A549 treated with AZD2906 at 1 μM for 4 hours (cell line): ENCODE measurements at places on chromosomes 2 and 18. TPM values are rescaled to one million over a fixed set of nuclear protein-coding genes. Genes with fewer than 3 reads are reported as not detected.

Gene OTOS
- total RNA-seq = 0.20 TPM in 1 of 5 replicates, not detected in the others

Gene SULT1C4
- not detected in 5 replicates for total RNA-seq

Gene SCG2
- 0.94 to 1.4 TPM (median 1.1 TPM) in 5 replicates for total RNA-seq

Gene LRP1B
- total RNA-seq = 0.01 TPM in 3 of 5 replicates, not detected in the others

Gene SKOR2
- not detected in 5 replicates for total RNA-seq

Gene ANKRD30B
- total RNA-seq = not detected in 5 replicates

Gene TSPYL6
- not detected in 5 replicates for total RNA-seq

Gene ITPRIPL1
- not detected in 5 replicates for total RNA-seq

Gene LBX2
- total RNA-seq = 3.2 to 4.3 TPM (median 3.8 TPM) in 5 replicates

Gene CHRNA1
- not detected in 5 replicates for total RNA-seq

Gene STK17B
- 8.4 to 11.8 TPM (median 9.5 TPM) in 5 replicates for total RNA-seq

Gene CNTNAP5
- total RNA-seq = not detected in 5 replicates

Gene CDK15
- total RNA-seq = not detected in 5 replicates

Gene CDK5R2
- 4.6 to 8.8 TPM (median 7.0 TPM) in 5 replicates for total RNA-seq

Gene MYL12A
- total RNA-seq = 283 to 348 TPM (median 319 TPM) in 5 replicates

Gene OR6B2
- total RNA-seq = not detected in 5 replicates

Gene RESP18
- not detected in 5 replicates for total RNA-seq

Gene CRYGC
- not detected in 5 replicates for total RNA-seq

Gene CUL3
- total RNA-seq = 61.5 to 73.4 TPM (median 63.3 TPM) in 5 replicates

Gene CCDC141
- total RNA-seq = 0.02 TPM in 1 of 5 replicates, not detected in the others

Gene TMEM17
- 3.9 to 4.6 TPM (median 4.2 TPM) in 5 replicates for total RNA-seq

Gene TMEM198
- 0.62 to 1.2 TPM (median 0.96 TPM) in 5 replicates for total RNA-seq

Gene ANTXR1
- total RNA-seq = 94.7 to 152 TPM (median 122 TPM) in 5 replicates

Gene LOXL3
- 0.31 to 0.60 TPM (median 0.49 TPM) in 5 replicates for total RNA-seq

Gene PIEZO2
- 0.52 to 0.96 TPM (median 0.59 TPM) in 5 replicates for total RNA-seq

Gene LBH
- 106 to 205 TPM (median 139 TPM) in 5 replicates for total RNA-seq

Gene RPIA
- total RNA-seq = 25.0 to 27.5 TPM (median 26.7 TPM) in 5 replicates

Gene FOXD4L1
- 0.20 to 0.57 TPM (median 0.35 TPM) in 5 replicates for total RNA-seq

Gene HJURP
- total RNA-seq = 48.3 to 54.8 TPM (median 50.4 TPM) in 5 replicates

Gene KCNG2
- total RNA-seq = 0.06 TPM in 2 of 5 replicates, not detected in the others

Gene CPSF3
- 46.5 to 61.0 TPM (median 50.3 TPM) in 5 replicates for total RNA-seq

Gene CREG2
- 6.2 to 12.4 TPM (median 10.5 TPM) in 5 replicates for total RNA-seq

Gene SERPINB3
- total RNA-seq = 0.06 to 0.14 TPM (median 0.09 TPM) in 5 replicates

Gene KHK
- 7.2 to 11.4 TPM (median 9.8 TPM) in 5 replicates for total RNA-seq

Gene CPO
- total RNA-seq = 0.05 to 0.11 TPM (median 0.09 TPM) in 4 of 5 replicates, not detected in the other

Gene MC4R
- total RNA-seq = not detected in 5 replicates

Gene SERPINB10
- not detected in 5 replicates for total RNA-seq

Gene GRHL1
- total RNA-seq = 0.93 to 1.3 TPM (median 1.1 TPM) in 5 replicates

Gene GATA6
- 1.3 to 1.9 TPM (median 1.8 TPM) in 5 replicates for total RNA-seq

Gene TUBA3D
- 8.3 to 16.0 TPM (median 10.2 TPM) in 5 replicates for total RNA-seq

Gene CFAP53
- 0.22 to 0.39 TPM (median 0.24 TPM) in 5 replicates for total RNA-seq

Gene G6PC2
- total RNA-seq = not detected in 5 replicates

Gene CXCR1
- total RNA-seq = not detected in 5 replicates

Gene NBAS
- 14.3 to 16.8 TPM (median 15.6 TPM) in 5 replicates for total RNA-seq

Gene ITGB6
- total RNA-seq = 0.40 to 0.87 TPM (median 0.55 TPM) in 5 replicates

Gene SGPP2
- 0.71 to 0.84 TPM (median 0.79 TPM) in 5 replicates for total RNA-seq

Gene ACADL
- 0.03 to 0.09 TPM (median 0.07 TPM) in 4 of 5 replicates, not detected in the other for total RNA-seq

Gene BOLL
- not detected in 5 replicates for total RNA-seq

Gene GPR45
- total RNA-seq = 0.06 TPM in 1 of 5 replicates, not detected in the others

Gene NEUROD1
- total RNA-seq = not detected in 5 replicates

Gene GPR39
- 6.7 to 7.5 TPM (median 6.9 TPM) in 5 replicates for total RNA-seq

Gene PRKAG3
- not detected in 5 replicates for total RNA-seq

Gene TDRD15
- not detected in 5 replicates for total RNA-seq

Gene GNLY
- 0.20 to 0.45 TPM (median 0.35 TPM) in 4 of 5 replicates, not detected in the other for total RNA-seq
